SW 1271 (cell line): ENCODE measurements at places on chromosomes 5 and 9.

DNA sequence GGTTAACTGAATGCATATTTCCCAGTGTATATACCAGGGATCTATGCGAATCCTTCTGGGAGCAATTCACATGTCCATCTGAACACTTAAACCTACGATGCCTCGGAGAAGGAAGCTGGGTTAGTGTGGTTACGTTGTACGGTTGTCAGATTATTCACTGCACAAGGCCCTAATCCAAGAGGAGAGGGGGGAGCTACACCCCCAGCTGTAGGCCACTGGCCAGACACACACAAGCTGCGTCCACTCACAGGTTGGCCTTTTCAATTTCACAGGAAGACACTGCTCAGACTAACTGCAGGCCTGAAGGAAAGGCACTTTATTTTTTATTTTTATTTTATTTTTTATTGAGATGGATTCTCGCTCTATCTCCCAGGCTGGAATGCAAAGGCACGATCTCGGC is 184.5 kb upstream of the GNA14 start:
- no peak for DNase-seq

- peak; percentile 7 for DNase-seq
Measured at GRCh38 chr5:147565524-147565923, 55.7 kb upstream of the DPYSL3 start.

DNA sequence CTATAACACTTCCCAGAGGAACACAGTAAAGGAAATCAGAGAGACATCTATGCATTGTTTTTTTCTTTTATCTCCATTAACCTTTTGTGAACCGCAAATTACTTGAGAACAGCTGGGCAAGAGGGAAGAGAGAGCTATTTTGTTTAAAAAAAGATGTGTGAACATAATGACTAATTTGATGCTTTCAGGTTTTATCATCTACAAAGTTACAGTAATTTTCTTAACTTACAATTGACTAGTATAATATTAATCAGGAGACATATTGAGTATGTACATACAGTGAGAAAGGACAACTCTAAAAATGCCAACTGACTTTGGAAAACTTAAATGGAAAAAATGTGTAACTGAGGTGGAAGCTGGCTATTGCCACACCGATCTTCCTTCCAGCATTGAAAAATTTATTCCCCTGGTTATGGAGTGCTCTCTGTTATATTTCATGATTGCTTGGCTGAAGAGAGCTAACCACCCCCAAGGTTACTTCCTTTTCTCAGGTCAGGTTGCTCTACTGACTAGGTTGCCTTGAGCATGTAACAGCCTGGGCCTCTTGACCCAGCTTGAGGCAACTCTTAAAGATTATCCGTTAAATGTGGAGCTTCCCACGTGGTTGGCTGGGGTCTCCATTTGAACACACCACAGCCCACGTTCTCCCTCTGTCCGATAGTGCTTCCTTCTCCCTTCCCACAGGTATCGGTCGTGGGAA is 62.6 kb upstream of the C6 start:
- DNase-seq: no peak

GRCh38 chr9:94783928-94784327 is 57.4 kb downstream of the AOPEP start:
- DNase-seq: no peak

DNA sequence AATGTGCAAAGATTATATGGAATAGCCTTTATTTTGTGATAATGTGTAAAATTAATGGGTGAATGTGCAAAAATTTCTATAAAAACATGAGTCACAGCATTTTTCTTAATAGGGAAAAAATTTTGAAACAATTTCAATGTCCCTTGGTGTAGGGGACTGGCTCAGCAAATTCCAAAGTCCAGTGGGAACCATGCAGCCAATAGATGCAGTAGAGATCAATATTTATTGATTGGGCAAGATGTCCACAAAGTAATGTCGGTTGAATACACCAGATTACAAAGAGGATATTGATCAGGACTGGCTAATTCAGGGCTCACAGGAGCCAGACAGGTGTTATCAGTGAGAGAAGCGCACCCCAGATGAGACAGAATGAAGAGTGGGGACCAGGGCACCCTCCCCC is 62.5 kb downstream of the AMBP start:
- no peak for DNase-seq
